ENCODE measurements at places on chromosomes 7 and 10. TPM values are rescaled to one million over a fixed set of nuclear protein-coding genes. Genes with fewer than 3 reads are reported as not detected.

- H3K4me3 ChIP-seq: no peak overlapping the region
- no peak overlapping the region for H3K27ac ChIP-seq
- H3K4me1 ChIP-seq: no peaks in the 10 kb centered on the region
- no peak for DNase-seq
- H3K36me3 ChIP-seq: no peaks in the 10 kb centered on the region
These were observed 30.1 kb downstream of the VPS41 start for GRCh38 chr7:38878694-38879457.

- H3K4me3 ChIP-seq: no peak overlapping the region
- H3K27me3 ChIP-seq: peaks cover 37% of the 10 kb centered on the region
- peak; percentile 59 for DNase-seq
- no peaks in the 10 kb centered on the region for H3K36me3 ChIP-seq
These were observed 15.4 kb downstream of the PTPRN2 start for GRCh38 chr7:158572000-158572828.

DNA sequence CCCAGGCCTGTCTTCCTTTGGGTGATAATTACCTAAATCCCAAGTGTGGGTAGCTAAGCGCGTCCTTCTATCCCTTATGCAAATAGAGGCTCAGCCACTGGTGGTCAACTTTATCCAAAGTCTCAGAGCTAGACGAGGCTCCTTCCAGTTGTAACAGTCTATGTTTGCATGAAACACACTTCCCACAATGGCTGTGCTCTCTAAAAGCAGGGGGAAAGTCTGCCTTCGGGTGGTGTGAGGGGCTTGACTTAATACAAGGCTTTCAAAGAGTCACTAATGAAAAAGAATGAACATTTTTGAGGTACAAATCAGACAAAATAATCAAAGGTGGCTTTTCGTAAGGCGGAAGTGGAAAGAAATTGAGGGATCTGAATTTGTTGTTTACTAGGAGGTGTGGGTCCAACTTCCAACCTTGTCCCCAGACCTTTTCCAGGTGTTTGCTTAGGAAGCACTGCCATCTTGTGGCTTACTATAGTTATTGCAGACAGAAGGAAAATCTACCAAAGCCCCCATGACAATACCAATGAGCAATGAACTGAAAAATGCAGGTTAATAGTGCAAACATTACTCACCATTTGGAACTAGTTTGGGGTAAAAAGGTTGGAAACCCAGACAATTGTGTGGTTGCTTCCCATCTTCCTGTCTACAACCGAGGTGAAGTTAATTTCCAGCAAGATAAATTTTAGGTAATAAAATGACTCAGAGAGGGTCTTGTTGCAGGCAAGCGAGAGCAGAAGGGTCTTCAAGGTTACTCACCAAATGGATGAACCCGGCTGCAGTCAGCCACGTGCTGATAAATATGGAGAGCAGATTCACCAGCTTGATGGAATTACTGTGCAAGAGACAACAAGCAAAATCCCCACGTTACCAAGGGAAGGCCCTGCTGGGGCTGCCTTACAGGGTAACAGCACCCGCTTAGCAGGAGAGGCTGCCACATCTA, 525.7 kb downstream of the KCNMA1 start:
- H3K4me3 ChIP-seq: no peak overlapping the region
- peaks cover 19% of the 10 kb centered on the region for H3K4me1 ChIP-seq
- no peaks in the 10 kb centered on the region for H3K27me3 ChIP-seq
- H3K27ac ChIP-seq: no peak overlapping the region
- no peaks in the 10 kb centered on the region for H3K36me3 ChIP-seq

DNA sequence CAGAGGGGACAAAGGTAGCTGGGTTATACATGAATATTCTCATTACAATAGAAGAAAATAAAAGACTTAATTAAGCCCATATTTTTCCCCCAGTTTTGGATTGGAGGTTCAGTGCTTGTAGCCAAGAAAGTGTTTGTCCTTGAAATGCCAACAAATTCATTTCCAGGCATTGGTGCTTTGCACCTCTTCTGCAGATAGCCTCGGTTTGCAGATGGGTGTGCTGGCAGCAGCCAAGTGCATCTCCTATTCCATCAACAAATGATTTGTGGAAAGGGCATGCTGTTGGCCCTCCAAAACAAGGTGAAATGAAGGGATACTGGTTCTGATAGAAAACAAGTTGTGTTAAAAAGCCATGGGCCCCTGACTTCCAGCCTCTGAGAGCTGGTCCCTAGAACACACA, 187.3 kb downstream of the DPY19L1 start:
- no peaks in the 10 kb centered on the region for H3K4me1 ChIP-seq
- H3K4me3 ChIP-seq: no peak overlapping the region
- no peak overlapping the region for H3K27ac ChIP-seq
- H3K36me3 ChIP-seq: no peaks in the 10 kb centered on the region
- no peak for DNase-seq
- no peaks in the 10 kb centered on the region for H3K27me3 ChIP-seq

COL1A2 gene
- 1,937 TPM for total RNA-seq

SKIDA1 gene
- total RNA-seq: 2.7 TPM

All from stomach (tissue), 19 donors.